GM12864 (cell line): ENCODE measurements at places on chromosomes 7 and 10.

- no peak for DNase-seq
These were observed 4.7 kb upstream of the LOXL4 start for GRCh38 chr10:98272656-98273055.

- DNase-seq = no peak
These were observed 30.7 kb upstream of the ACSL5 start for GRCh38 chr10:112343056-112343806.

DNA sequence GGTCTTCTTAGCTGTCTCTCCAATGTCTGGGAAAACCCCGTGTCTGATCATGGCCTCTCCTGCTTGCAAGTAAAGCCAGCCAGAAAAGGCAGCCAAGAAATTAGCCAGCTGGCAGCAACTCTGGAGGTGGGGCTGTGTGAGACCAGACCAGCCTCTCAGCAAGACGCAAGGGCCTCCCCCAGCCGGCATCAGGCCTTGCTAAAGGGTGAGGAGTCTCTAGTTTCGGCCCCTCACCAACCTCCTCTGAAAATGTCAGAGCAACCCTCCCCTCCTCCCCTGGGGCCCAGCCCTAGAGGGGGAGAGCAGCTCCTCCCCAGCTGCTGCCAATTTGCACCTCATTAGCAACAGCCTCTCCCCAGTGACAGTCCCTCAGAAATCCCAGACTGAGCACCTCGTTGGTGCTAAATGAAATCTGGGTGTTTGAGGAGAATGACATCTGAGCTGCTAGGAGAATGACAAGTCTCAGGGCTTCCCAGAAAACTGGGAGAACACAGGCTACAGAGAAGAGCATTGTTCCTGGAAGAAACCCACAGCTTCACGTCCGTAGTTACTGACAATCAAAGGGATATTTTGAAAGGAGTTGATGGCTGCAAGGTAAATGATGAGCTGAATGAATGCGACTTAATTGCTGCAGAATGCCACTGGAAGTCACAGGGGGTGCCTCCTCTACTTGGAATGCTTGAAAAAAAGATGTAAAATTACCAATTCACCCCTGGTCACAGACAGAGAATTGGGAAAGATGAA, 25.9 kb downstream of the DGKI start:
- no peak for DNase-seq

DNA sequence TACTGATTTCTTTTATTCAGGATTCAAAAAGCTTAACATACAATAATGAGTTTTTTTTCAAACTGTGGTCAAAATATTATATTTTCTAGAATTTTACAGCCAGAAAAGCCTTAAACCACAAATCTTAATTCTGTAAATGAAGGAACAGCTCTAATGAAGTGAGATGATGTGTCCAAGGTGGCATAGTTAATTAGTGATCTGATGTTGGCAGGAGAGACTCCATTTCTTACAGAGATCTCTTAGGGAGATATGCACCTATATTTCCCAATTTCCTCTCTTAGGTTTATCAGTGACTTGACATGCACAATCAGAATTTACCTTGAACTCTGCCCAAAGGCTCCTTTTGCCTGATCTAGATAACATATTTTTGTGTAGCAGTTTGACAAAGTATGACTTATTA, 211.1 kb upstream of the ZNF804B start:
- no peak for DNase-seq

- DNase-seq = peak; percentile 24
These were observed 6.5 kb downstream of the ASB13 start for GRCh38 chr10:5659702-5660528.

DNA sequence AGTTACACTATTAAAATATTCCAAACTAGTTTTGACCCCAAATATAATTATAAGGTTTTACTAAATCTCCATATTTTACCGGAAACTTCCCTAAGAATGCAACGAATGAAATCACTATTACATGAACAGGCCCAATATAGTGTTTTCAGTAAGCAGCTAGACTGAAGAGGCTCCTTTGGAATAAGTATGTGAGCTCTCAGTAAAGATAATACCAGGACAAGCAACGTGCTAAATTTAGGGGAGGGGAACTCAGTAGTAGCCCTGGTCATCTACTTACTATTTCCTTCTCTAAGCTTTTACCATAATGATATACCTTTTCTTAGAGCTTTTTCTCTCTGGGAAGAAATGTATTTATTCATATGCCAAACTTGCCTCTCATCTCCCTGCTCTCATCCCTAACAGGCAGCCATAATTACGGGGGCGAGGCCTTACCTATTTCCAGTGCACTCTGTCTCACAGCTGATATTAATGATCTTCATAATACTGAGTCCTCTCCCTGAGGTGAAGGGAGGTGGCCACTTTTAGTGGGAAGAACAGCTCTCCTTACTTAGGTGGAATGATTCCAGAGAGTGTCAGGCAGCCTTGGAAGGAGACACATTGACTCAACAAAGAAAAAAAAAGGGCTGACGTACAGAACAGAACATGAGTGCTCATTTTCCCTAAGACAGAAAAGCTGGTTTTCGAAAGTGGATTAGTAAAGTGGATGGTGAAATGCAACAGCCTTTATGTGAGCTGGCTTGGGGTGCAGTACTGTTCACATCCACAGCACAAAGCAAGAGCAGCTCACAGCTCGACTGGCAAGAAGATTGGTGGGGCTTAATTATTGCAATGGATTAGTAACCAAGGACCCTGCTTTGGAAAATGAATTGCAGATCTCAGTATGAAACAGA, 165.4 kb downstream of the GLI3 start:
- no peak for DNase-seq

- no peak for DNase-seq
These were observed 2.7 kb downstream of the MAP3K8 start for GRCh38 chr10:30436671-30437030.

- DNase-seq = no peak
These were observed 26.1 kb upstream of the SNX10 start for GRCh38 chr7:26265499-26266075.

- DNase-seq = no peak
These were observed 55.9 kb downstream of the CFAP46 start for GRCh38 chr10:132886211-132887099.

DNA sequence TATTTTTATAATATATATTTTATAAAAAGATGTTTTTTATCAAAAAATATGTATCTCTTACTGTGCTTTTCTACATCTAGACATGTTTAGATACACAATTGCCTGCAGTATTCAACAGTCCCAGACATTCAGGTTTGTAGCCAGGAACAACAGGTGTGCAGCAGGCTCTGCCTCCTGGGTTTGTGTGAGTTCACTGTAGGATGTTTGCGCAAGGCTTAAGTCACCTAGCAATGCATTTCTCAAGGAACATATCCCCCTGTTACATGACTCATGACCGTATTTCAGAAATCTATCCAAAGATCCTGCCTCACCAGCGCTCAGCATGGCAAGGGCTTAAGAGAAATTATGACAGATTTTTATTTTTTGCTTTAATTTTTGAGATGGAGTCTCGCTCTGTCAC, 41.5 kb downstream of the PITRM1 start:
- no peak for DNase-seq

- no peak for DNase-seq
These were observed 527.6 kb upstream of the ANKRD30A start for GRCh38 chr10:36597756-36598320.

DNA sequence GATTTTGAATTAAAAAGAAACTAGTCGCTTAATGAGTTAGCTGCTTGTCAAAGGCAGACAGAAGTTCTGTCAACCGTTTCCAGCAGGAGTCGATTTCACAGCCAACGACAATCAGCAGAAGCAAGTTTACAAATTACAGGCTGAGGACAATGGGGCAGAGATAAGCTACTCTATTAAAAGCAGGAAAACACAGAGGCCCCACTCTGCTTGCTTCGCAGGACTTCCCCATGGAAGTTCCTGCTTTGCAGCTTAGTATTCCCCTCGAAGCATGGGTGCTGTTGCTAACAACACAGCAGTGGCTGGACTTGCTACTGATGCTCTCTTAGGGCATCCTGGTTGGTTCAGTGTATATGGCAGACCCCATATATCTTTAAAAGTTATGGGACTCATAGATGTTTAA, 50.8 kb upstream of the KLF6 start:
- DNase-seq = no peak

GRCh38 chr7:27553273-27553672, 109.4 kb downstream of the HIBADH start:
- no peak for DNase-seq

DNA sequence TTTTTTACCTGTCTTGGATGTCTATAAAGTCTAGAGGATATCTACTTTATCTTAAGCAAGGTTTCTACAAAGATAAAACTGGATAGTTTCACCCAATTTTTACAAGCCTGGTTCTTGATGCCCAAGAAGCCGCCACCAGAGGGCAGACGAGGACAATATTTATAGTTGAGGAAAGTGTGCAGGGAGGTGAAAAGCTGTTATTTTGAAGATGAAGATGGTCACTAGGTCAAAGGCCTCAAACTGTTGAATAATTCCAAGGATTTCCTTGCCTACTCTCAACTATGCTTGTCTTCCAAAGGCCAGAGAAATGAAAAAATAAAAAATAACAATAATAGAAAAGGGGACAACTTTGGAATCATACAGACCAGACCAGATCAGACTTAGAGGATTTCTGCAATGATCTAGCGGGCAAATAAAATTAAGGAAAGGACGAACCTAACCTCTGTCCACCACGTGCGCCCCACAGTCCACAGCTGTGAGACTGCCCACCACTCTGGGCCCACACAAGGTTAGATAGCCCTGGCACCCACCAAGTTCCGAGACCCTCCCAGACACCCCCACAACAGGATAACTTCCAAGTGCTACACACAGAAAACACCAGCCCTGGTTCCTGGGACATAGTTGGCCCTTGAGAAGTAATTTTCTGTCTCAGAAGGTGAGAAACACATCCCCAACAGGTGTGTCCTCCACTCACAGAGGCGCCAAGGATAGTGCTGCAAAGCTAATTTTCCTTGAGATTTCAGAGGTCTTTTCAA, 2.8 kb downstream of the PKD1L1 start:
- no peak for DNase-seq

GRCh38 chr7:91789086-91789485, 91.4 kb downstream of the MTERF1 start:
- no peak for DNase-seq

DNA sequence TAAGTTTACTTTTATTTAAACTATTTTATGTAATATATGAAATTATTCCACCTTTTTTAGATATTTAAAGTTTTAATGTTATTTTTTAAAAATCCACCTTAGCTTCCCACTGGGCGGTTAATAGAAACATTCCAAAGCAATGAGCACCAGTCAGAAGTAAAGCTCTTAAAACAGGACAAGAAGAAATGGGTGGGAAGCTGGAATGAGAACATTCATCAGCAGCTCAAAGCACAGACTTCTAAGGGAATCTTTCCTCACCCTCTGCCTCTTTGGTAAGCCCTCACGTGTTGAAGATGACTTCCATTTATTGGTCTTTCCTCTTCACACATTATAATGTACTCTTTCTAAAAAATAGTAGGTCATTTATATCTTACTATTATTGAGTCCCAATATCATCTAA, 3.1 kb downstream of the AGMO start:
- DNase-seq = no peak

GRCh38 chr10:43322331-43322730, 49.1 kb upstream of the FXYD4 start:
- no peak for DNase-seq

GRCh38 chr10:130174328-130174727, 38.1 kb downstream of the GLRX3 start:
- DNase-seq = no peak

GRCh38 chr7:49279891-49280290, 355.5 kb downstream of the CDC14C start:
- no peak for DNase-seq

GRCh38 chr10:112246-112645, 23.0 kb upstream of the ZMYND11 start:
- DNase-seq = no peak

GRCh38 chr10:60114765-60115586, 208.6 kb upstream of the CCDC6 start:
- no peak for DNase-seq

GRCh38 chr7:71974611-71975010, 437.5 kb downstream of the CALN1 start:
- DNase-seq = no peak

- no peak for DNase-seq
These were observed 71.6 kb downstream of the CELF2 start for GRCh38 chr10:11089272-11089671.

DNA sequence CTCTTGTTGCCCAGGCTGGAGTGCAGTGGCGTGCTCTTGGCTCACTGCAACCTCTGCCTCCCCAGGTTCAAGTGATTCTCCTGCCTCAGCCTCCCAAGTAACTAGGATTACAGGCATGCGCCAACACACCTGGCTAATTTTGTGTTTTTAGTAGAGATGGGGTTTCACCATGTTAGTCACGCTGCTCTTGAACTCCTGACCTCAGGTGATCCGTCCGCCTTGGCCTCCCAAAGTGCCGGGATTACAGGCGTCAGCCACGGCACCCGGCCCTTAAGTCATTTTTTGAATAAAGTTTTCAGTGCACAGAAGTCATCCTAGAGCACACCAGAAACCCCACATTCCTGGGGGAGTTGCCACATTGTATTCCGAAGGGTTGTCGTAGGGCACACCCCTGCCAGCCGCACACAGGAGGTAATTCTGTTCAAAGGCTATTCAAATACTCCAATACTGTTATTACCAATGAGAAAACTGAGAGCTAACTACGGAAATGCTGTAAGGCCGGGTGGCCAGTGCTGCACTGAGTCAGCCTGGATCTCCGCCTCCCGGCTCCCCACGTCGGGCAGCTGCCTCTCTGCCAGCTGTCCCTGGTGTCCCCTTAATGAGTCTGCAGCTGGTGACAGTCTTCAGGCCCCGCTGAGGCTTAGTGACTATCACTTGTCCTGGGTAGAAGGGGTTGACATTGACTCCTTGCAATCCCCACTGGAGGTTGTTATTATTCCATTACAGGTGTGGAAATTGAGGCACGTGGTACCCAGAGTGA, 8.6 kb upstream of the RFC2 start:
- no peak for DNase-seq

- DNase-seq = no peak
These were observed 25.2 kb downstream of the FOXK1 start for GRCh38 chr7:4707217-4707741.

DNA sequence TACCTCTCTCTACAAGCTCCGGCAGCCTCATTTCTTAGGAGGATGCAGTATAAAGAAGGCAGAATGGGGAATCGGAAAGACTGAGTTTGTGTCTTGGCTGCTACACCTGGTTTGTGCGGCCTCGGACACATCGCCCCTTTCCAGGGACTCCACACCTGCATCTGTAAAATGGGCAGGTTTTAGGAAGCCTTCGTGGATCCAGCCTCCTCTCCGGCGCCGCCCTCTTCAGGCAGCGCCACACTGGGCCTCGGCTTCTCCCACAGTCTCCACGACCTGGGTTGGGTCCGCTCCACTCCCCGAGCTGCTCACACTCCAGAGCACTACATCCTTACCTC, 341 bp downstream of the GOT1 start:
- peak; percentile 3 for DNase-seq

DNA sequence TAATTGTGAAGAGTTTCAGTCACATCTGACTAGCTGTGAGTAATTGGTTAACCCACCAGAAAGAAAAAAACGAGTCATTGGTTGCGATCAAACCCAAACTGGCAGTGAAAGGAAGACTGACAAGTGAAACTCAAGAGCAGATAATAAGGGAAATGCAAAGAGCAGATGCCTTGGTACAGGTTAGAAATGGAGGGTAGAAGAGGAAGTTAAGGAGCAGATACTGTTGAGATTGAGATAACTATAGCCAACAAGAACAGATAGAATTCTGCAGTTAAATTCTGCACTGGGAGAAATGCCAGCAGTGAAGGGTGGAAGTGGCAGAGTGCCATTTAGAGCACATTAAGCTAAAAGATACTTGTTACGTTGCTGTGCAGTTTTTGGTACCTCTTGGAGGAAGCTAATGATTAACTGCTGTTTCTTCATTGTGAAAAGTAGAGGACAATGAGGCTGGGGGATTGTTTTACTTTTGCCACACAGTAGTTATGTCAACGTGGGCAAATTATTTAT, 65.8 kb downstream of the CDK13 start:
- DNase-seq = peak; percentile 43

- no peak for DNase-seq
These were observed 72.9 kb upstream of the STEAP1B start for GRCh38 chr7:22572937-22573336.
